ENCODE measurements at places on chromosomes 7 and 10.

DNA sequence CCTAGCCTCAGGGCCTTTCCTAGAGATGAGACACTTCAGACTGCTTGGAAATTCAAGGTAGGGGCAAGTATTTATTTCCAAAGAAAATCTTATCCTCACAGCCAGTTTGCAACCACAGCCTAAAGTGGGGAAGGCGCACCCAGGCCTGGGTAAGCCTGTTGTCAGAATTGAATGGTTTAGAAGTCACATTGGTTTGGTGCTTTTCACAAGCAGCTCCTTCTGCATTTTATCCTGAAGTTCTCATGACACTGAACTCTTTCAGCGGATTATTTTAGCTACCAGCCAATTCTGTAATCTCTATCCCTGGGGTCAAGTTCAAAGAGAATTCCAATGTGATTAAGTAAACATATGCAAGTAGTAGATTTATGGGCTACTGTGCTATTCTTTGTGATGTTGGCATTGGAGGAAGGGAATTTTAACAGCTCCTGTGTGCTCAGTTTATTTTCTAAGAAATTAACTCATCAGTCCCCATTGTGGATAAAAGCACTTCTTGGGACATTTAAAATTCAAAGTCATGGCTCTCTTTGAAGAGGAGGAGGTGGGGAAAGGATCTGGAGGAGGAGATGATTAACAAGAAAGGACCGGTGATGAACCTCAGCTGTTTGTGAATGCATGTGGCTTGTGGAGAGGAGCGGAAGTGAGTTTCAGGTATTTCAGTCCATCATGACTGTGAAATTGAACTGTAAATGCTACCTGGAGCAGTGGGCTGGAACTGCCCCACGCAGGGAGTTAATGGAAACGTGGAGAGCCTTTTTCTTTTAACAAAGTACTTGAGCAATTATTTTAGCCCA is 90.2 kb upstream of the CACUL1 start:
- no peak for DNase-seq

DNA sequence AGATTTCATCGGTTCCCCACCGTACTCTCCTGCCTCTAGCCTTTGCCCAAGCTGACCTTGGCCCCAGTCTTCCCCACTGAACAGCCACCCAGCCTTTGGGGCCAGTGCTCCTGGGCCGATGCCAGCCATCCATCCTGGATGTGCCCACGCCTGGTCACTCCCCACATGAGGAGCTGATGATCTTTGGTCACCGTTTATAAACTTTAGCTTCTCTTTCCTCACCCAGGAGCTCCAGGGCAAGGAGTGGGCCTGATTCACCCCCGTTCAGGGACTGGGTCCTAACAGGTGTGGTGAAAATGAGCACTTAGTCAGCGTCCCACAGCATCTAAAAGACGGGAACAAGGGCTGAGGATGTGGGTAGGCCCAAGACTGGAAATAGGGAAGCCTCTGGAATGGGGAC is 22.9 kb downstream of the GTF2IRD1 start:
- DNase-seq = no peak

- no peak for DNase-seq
These were observed 3.1 kb upstream of the DOCK1 start for GRCh38 chr10:126902157-126902556.

DNA sequence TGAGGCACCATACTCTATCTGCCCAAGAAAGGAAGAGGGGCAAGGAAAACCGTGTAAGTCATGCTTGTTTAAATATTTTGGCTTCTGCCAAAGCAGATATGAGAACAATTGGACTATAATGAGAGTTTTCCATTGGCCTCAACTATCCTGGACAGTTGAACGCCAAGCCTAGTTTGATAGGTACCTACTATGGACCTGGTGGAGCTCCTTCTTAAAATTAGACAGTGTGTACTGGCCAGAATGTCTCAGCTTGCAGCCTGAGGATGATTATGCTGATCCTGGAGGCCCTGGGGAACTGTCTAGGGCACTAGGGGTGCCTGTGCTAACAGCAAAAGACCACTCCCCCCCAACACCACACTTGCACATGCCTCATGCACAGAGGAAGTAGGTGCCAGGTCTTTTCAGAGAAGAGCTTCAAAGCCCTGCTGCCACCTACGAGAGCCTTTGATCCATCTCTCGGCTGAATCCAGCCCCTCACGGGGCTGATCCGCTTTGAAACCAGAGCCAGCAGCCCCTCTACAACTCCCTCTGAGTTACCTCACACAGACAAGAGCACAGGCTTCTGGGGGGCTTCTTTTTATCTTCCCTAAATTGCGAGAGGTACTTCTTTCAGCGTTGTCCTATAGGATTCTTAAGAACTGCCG is 473.8 kb upstream of the GALNT17 start:
- no peak for DNase-seq

- DNase-seq = peak; percentile 66
These were observed 86.8 kb upstream of the KMT2C start for GRCh38 chr7:152522571-152523067.

DNA sequence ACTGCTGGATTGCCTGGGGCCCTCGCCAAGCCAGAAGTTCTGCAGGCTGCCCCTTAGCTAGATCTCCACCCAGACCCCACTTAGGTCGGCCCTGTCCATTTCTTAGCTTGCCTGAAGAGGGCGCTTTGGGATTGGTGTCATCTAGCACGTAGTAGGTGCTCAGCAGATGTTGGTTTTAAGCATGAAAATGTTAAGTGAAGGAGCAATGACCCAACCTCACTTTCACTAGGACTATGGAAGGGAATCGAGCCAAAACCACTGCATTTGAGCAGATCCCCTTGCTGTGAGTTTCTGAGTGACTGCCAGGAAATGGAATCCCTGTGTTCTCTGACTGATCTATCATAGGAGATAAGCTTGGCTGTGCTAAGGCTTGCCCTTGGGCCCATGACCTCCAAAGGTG is 131.7 kb upstream of the EEPD1 start:
- DNase-seq = no peak

- DNase-seq = no peak
These were observed 12.0 kb upstream of the GSAP start for GRCh38 chr7:77427996-77428603.

GRCh38 chr10:97596101-97597082 is 6.9 kb downstream of the C10orf62 start:
- peak; percentile 77 for DNase-seq

DNA sequence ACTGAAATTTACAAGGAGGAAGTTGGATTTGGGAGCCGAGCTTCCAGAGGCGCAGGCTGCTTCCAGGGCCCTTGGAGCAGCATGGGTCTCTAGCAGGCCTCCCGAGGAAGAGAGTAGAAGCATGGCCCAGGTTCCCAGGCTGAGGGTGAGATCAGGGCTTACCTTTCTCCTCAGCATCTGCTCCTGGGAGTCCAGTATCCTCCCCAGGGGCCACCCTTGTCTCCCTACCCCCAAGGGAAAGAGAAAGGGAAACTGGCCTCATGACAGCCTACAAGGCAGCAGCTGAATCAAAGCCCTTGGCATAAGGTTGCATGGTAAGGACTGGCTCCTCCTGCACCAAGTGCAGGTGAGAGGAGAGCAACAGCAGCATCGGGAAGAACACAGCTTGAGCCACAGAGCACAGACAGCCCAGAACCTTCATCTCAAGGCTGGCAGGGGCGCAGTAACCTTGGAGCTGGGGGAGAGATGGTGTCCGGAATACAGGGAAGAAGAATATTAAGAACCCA is 114.5 kb downstream of the MARCHF5 start:
- no peak for DNase-seq

- DNase-seq = no peak
These were observed 106.1 kb downstream of the KCNMA1 start for GRCh38 chr10:77531441-77532001.

DNA sequence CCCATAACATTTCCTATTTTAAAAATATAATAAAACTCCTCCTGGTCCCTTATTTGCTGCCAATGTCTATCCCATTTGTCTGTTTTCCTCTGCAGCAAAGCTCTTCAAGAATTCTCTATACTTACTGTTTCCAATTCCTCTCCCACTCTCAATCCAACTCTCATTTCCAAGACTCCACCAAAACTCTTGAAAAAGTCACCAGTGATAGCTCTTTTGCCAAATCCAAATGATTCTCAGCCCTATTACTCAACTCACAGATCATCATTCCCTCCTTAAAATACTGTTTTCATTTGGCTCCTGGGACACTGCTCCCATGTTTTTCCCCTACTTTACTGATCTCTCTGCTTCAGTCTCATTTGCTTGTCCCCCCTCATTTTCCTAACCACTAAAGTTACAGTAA is 139.4 kb downstream of the HIBADH start:
- peak; percentile 36 for DNase-seq

- no peak for DNase-seq
These were observed 35.5 kb upstream of the ZMIZ2 start for GRCh38 chr7:44713141-44713540.

Measured in muscle of back (tissue), 13 donors.